Breast epithelium (tissue), 4 donors: ENCODE measurements at places on chromosomes 7 and 10. TPM values are rescaled to one million over a fixed set of nuclear protein-coding genes. Genes with fewer than 3 reads are reported as not detected.

PIP gene
- 1,201 TPM for total RNA-seq

NPSR1 gene
- not detected for total RNA-seq

EGR2 gene
- total RNA-seq = 4.3 TPM

FRAT2 gene
- 15.4 TPM for total RNA-seq

PLXDC2 gene
- total RNA-seq = 63.9 TPM

CCDC136 gene
- total RNA-seq = 9.4 TPM

DNA sequence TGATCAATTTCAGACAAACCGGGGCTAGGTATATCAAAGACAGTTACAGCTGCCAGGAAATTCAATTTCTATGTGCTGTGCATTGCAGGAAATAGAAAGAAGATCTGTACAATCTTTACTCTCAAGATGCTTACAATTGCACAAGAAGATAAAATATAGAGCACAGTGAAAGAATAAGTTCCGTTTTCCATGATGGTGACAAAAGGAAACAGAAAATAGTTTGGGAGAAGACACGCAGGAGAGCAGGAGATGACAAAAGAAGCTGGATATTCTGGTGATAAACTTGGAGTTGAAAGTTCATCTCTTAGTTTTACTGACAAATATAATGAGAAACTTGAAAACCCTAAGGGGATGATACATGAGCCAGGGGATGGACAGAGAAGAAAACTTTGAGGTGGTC is 646.0 kb downstream of the PARD3 start:
- no peak for DNase-seq

DNA sequence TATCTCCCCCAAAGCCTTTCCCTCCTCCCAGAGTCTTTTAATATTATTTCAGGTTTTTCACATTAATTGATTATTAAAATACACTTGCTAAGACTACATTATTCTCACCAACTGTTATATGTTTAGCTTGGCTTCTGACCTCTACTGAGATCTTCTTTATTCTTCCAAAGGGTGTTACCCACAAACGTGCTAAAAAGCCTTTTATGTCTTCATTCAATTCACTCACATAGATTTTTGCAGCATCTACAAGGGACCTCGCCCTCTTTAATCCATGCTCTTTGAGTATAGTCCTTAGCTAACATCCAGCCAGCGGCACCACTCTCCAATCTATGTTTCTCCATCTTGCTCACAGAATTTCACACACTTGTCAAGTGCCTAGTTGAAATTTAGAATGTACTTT is 115.9 kb downstream of the HIPK2 start:
- DNase-seq = no peak

DNA sequence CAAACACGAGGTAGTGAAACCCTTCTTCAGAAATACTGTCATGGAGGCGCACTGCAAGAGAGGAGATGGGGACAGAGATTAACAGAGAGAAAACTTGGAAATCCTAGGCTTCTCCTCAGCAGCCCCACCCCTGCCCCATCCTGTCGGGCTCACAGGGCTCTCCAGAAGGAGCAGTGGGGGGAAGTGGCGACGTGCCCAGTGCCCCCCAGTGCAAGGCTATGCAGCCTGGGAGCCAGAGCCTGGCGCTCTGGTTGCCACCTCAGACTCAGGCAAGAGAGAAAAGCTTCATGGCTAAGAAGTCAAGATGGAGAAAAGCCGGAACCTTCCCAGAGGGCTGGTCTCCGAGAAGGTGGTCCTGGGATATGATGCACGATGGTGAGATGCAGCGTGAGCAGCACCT is 21.2 kb downstream of the CAMK2G start:
- no peak for DNase-seq

GRCh38 chr10:2599571-2599970 is 467.8 kb upstream of the PFKP start:
- DNase-seq = no peak

- DNase-seq = no peak
Observed at GRCh38 chr10:110074298-110074697, 66.5 kb downstream of the ADD3 start.

DNA sequence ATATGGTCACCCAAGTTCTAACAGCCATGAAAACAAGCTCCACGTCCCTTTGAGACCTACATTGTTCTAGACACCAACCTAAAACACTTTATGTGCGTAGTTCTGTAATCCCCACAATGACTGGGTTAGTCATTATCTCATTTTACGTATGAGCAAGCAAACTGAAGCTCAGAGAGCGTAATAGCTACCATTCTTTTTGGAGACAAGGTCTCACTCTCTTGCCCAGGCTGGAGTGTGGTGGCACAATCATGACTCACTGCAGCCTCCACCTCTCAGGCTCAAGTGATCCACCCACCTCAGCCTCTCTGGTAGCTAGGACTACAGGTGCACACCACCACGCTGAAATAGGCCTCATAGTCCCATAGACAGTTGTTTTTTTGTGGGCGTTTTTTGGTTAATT is 10.5 kb downstream of the DAGLB start:
- DNase-seq = no peak

DNA sequence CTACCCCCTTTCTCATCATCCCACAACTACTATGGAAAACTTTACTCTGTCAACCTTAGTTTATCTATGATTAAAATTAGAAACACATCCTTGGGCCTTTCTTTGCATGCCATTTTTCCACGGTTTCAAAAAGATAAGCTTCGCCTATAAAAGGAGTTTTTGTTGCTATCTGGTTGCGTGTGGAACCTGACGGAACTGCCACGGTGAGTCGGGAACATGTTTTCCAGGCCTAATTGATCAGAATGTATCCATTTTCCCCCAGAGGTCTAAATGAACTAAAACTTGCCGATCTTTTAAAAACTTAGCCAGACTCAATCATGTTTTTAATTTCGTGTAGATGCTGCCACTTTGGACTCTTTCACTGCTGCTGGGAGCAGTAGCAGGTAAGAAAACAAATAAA is at the start of gene PNLIP:
PNLIP (plus strand) TSS at position 176 of the 400 bp plus-strand sequence; CDS start at position 338, 162 bp downstream.
- DNase-seq = no peak

DNA sequence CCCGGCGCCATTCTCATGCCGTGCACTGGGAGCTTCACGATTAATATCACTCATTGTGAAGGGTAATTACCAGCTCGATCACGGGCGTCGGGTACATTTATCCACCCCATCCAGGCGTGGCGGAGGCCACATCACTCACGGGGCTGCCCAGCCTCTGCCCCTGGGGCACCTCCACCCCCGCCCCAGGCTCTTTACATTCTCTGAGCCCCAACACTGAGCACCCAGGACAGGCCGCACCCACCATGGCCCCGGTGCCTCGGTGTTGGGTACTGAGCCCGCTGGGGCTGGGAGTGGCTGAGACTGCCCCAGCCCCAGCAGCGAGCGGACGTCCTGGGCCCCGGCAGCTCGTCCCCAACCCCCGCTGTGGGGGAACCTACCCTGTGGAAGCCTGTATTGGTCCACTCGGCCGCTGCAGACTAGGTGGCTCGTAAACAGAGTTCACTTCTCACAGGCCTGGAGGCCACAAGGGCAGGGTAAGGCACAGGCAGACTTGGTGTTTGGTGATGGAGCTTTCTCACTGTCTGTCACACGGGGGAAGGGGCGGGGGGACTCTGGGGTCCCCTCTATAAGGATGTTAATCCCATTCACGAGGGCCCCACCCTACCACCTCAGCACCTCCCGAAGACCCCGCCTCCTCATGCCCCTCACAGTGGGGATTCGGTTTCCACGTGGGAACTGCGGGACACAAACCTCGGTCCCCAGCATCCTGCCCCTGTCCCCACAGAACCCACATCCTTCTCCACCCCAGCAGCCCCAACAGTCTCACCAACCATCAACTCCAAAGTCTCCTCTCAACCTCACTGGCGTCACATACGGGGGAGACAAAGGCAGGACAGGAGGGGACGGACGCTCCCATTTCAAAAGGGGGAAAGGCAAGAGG is 184.1 kb downstream of the ELFN1 start:
- DNase-seq = no peak
